ENCODE measurements at places on chromosomes 5 and 9.

- no peak for DNase-seq
Observed at GRCh38 chr5:154945695-154946301, 4.9 kb downstream of the MRPL22 start.

GRCh38 chr5:157554179-157555036 is 21.2 kb downstream of the ADAM19 start:
- DNase-seq = no peak

DNA sequence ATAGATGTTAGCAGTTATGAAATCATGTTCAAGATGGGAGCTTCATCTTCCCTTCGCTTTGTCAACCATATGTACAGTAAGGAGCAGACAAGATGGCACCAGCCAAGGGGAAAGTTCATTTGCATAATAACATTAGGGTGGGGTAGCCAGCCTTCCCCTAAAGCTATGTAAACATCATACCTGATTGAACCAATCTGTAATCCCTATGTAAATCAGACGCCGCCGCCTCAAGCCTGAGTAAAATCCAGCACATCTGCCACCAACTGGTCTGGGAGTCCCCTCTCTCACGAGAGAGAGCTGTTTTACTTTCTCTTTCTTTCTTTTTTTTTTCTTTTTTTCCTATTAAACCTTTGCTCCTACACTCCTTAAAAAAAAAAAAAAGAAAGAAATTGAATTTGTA is 30.8 kb upstream of the REEP2 start:
- no peak for DNase-seq

DNA sequence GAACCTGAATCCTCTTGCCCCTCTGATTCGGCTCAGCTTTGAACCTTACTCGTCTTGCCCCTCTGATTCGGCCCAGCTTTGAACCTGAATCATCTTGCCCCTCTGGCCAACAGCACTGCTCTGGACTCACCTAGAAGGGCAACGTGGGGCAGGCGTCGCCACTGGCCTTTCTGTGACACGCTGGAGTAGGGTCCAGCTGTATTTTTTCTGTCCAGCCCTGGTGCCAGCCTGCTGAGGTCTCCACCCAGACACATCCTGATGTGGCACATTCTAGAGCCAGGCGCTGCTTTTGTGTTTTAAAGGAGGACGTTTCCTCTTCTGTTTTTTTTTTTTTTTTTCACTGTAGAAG is 15.2 kb upstream of the CPEB4 start:
- no peak for DNase-seq

GRCh38 chr9:89715318-89715858 is 110.6 kb downstream of the GADD45G start:
- no peak for DNase-seq

DNA sequence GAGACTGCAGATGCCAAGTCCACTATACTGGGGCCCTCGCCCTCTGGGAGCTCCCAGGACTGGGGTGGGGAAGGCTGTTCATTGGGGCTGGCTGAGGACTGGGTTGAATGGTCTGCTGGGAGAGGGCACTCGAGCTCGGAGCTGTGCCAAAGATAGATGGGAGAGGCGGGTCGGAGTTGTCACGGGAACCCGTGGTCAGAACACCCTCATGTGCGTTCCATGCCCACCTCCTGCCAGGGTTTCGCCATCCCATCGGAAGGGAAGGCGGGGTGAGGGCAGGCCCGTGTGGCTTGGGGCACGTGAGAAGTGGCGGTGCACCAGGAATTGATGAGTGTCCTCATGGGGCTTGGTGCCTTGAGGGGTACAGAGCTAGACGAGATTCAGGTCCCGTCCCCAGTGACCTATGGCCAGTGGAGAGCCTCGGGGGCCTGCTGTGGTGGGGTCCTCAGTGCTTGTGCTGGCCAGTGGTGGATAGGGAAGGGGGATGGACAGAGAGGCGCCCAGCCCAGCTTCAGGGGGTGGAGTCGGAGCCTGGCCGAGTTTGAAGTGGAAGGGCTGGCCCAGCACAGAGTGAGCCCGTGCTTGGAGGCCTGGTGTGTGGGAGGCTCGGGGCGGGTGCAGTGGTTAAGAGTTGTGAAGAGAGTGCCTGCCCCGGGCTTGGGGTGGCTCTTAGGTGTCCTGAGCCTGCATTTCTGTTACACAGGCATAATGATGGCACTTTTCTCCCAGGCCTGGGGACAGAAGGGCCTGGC is 4.3 kb downstream of the CACFD1 start:
- no peak for DNase-seq

GRCh38 chr9:112248722-112249121 is 73.6 kb upstream of the SUSD1 start:
- DNase-seq = no peak

DNA sequence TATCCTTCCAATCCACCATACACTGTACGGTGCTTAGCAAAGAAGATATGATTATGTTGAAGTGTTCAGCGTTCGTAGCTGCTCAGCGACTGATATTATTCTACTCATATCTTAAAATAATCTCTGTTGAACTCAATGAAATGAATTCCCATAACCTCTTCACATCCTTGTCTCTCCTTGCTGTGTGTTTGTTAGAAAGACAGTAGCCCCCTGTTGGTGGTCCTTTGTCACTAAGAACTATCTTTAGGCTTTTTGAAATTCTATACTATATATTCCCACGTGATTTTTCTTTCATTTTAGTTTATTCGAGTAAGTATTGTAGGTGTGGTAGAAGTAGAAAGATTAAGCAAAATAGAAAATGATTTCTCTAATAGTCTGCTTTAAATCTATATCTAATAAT is 762.8 kb upstream of the WWC1 start:
- no peak for DNase-seq

GRCh38 chr9:84670138-84671041 is 861 bp downstream of the NTRK2 start:
- no peak for DNase-seq

- DNase-seq = no peak
Observed at GRCh38 chr9:7639471-7639870, 160.1 kb downstream of the DMAC1 start.

DNA sequence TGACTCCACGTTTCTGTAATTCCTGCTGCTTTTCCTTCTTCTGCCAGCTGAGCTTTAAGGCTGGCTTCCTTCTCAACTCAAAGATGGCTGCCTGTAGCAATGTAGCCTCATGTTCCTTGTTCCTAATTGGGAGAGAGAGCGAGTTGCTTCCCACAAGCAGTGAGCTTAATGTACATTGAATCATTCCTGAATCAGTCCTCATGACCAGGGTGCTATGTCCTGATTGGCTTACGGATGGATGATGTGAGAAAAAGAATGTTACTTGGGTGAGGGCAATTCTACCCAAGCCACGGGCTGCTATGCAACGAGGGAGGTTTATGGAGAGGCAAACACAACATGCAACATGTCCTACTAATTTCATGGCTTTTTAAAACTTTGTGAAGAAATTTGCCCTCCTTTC is 356.2 kb downstream of the RASEF start:
- no peak for DNase-seq

GRCh38 chr5:153974131-153974812 is 64.4 kb downstream of the FAM114A2 start:
- no peak for DNase-seq

- no peak for DNase-seq
Observed at GRCh38 chr5:113054899-113055298, 78.3 kb downstream of the DCP2 start.

GRCh38 chr5:147997486-147997885 is 66.3 kb upstream of the SPINK5 start:
- no peak for DNase-seq

GRCh38 chr9:98173181-98173580 is 19.3 kb downstream of the CORO2A start:
- no peak for DNase-seq

DNA sequence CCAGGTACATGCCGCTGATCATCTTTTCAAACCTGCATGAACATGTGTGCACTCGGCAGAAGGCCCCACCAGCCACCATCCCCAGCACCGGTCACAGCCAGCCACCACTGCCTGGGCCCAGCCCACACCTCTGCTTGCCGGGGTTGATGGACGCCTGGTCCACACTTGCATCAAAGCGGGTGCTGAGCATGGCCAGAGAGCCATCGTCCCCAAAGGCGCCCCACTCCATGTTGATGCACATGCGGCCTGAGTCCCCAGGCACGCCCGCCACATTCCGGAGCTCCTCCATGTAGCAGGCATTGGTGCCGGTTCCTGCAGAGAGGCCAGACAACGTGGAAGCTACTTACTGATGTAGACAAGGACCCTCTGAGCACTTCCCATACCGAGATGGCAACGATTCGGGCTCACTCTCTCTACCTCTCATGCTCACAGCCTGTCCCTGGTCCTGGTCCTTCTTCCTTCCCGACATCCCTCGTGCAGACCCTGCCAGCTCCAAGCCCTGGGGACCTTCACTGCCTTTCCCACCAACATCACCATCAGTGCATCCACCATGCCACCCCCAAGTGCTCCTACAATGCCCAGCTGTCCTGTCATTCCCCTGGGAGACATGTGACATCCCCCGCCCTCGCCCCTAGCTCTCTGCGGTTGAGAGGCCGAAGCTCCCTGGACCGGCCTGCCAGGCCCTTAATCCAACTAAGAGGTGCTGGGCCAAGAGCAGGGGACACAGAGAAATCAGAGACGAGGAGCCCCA is 17.2 kb downstream of the HK3 start:
- no peak for DNase-seq

DNA sequence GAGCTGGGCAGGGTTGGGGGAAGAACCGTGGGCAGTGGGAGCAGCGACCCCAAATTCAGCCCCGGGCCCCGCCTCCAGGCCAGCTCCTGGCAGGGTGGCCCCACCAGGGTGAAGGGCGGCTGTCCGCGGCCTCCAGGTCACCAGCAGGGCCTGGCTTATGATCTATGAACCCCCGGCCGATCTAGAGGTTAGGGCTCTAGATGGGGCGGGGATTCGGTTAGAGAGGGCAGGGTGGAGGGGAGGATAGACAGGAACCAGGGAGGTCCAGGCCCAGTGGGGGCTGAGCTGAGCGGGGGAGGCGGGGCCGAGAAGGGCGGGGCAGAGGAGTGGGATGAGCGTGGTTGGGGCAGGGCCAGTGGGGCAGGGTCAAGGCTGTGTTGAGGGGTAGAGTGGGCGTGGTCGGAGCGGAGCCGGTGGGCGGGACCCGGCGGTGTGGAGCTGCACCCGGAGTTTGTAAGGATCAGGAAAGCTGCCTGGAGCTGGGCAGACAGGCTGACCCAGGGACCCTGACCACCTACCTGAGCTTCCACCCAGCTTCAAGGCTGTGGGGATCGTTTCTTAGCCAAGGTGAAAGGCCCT is 29.3 kb upstream of the OBP2B start:
- DNase-seq = no peak

- DNase-seq = no peak
Observed at GRCh38 chr5:162931501-162931900, 505.9 kb upstream of the CCNG1 start.
